BE2C (cell line): ENCODE measurements at places on chromosomes 1 and 21.

DNA sequence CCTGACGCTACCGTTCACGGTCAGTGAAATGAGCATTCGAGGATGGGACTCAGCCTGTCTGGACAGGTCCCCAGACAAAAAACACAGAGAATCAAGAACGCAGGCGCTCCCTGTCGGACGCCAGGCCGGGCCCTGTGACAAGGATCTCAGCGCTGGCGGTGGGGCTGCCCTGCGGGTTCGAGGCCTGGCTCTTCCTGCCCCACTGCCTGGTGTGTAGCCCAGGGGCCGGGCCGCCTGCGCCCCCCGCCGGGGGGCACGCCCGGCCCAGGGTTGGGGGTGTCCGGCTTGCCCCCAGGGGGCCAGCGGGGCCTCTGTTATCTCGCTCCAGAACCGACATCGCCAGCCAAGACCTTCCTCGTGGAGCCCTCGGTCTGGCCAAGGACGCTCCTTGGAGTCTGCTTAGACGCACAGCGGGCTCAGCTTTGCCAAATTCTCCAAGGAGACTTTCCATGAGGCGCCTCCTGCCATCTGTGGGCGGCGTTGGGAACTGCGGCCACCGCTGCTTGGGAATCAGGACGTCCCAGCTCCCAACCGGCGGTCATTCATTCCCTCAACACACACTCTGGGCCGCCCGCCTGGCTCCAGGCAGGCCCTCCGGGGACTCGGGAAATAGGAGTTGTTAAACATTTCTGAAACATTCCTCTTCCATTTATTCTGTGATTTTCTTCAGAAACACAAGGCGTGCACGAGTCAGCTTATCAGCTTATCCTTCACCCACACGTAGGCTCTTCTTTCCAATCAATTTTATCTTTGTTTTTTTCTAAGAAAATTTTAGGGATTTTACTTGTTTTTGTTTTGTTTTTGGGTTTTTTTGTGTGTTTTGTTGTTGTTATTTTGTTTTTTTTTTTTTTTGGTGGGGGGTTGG is 11.3 kb upstream of the RIPK4 start:
- DNase-seq = peak; percentile 77

GRCh38 chr1:84797603-84798002 is 95.4 kb downstream of the LPAR3 start:
- no peak for DNase-seq

- no peak for DNase-seq
These were observed 227.8 kb upstream of the RAB4A start for GRCh38 chr1:229043115-229043514.

DNA sequence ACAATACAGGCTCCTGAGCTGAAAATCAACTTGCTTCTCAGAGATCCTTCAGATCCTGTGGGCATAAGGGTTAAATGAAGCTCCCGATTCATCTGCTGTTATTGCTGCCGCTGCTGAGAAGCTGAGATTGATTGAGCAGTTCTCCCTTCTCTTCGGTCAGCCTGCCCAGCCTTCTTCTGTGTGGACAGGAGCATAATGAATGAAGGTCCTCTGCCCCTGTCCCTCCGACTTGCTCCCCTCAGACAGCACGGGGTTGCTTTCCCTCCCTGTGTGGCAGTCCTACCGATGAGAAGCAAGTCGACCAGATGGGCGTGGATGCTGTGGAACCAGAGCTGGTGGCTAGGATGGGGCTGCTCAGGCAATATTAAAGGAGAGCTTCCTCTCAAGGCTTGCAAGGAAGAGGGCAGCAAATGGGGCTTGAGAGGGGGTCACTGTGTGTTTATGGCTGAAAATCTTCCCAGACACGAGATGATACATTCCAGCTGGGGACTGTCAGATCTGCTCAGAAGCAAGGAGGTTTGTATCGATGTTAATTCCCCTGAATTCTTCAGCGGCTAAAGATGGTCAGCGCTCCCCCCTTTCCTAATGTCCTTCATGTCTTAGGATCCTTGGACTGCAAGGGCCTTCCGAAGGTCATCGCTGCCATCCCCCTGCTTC is 63.9 kb upstream of the GOLT1A start:
- DNase-seq = no peak

DNA sequence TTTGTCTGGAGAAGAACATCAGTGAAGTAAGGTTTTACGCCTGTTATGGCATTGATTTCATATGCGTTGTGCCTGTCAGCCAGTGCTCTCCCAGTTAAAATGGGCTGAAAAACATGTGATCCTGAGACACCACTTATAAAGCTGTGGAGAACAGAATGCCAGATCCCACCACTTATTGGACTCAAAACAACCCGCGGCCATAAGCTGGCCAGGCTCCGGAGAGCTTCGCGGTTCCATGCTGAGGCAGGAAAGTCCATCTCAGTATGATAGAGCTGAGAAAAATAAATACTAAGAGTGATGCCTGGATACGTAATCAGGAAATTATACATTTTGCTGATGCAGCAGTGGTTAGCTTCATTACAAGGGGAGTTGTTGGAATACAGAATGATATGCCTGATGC is 5.1 kb downstream of the APOBEC4 start:
- no peak for DNase-seq

GRCh38 chr1:36872858-36873257 is 161.5 kb downstream of the GRIK3 start:
- DNase-seq = no peak

DNA sequence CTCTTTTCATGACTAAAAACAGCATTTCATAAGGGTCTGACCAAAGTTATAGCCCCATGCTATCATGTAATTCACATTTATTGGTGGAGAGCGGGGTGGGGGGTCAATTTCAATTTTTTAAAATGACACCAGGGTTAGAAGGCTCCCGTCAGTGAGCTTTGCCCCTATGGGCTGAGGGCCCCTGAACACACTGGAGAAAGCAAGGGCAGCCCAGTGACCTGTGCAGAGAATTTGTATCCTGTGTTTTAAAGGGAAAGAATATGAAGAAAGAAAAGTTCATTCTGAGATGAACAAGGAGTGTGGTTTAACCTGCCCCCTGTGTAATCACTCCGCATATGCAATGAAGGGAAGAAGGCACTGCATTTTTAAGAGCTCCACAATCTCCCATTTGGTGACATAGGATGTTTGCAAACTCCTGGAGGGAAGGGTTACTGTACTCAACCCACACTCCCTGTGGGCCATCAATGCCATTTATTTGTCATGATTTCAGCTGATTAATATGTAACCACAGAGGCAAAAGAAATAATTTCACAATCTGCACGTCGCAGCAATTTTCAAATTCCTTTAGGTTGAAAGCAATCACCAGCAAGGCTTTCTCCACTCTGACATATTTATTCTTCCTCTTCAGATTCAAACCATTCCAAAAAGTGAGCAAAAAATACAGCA is 95.6 kb downstream of the ZNF281 start:
- no peak for DNase-seq

GRCh38 chr1:57485643-57486042 is 61.8 kb upstream of the DAB1 start:
- no peak for DNase-seq

DNA sequence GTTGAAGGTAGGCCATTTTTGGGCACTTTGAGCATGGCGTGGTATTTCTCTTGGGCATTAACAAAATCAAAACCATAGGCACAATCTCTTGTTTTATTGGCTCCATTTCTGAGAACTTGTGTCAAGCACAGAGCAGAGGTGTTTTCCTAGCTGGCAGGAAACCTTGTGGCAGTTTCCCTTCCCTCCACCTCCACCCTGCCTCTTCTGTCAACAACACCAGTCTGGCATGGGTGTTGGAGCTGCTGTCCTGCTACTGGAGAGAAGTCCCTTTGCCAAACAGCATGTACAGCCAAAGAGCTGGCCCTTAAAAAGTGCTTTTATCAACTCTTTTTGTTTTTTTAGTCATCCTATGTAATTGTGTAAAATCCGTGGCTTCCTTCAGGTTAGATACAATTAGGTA is 16.0 kb downstream of the ATP1A1 start:
- DNase-seq = no peak

DNA sequence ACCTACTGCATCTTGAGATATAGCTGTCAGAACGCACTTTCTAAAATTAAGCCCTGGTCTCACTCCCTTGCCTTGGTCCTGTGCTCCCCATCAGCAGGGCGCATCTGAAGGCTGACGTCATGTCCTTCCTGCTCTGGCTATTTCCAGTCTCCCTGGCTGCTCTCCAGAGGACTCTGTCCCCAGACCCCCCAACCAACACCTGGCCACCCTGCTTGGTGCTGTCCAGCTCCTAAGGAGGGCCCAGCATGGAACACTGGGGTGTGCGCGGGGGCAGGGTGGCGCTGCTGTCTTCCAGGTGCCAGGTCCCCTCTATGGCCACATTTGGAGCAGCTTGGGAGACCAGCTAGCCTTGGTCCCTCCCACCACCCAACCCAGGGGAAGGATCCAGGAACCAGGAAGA is 8.3 kb downstream of the TNNT2 start:
- DNase-seq = peak; percentile 49

DNA sequence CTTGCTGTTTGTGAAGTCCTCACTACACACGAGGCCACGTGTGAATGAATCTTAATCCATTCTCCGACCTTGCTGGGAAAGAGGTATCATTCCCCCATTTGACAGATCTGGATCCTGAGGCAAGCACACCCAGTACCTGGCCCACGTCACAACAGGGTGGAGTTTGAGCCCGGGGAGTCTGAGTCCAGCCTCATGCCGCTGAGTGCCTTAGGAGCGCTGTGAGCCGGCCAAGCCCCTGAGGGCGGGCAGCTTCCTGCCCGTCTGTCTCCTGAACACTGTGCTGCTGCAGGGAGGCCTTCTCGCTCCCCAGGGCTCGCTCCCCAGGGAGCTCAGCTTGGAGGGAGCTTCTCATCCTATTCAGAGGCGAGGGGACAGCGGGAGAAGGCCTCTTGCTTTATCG is 29.7 kb downstream of the SLC45A1 start:
- DNase-seq = peak; percentile 39

DNA sequence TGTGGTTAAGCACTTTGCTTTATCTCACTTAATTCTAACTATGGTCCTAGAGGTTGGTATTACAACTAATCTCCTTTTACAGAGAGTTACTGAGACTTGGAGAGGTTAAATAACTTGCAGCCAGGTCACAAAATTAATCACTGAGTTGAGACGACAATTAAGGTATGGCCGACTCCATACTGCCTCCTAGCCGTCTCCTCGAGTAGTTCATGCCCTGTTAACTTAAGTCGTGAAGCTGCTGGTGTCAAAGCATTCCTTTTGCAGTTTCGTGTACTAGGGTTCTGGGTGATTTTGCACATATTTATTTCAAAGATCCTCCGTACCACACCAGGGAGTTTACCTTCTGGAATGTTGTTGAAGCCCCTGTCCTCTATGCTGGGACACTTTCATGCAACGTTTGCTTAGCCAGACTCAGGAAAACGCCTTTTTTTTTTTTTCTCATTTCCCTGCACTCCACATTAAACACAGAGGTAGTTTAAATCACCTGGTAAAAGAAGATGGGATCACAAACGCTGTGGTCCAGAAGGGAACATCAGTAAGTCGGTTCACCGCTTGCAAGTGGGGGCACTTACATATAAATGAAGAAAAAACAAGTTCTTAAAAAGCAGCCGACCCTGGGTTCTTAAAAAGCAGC is 570 bp upstream of the NEK7 start:
- peak; percentile 70 for DNase-seq
